ENCODE measurements at places on chromosomes 12 and 14.

DNA sequence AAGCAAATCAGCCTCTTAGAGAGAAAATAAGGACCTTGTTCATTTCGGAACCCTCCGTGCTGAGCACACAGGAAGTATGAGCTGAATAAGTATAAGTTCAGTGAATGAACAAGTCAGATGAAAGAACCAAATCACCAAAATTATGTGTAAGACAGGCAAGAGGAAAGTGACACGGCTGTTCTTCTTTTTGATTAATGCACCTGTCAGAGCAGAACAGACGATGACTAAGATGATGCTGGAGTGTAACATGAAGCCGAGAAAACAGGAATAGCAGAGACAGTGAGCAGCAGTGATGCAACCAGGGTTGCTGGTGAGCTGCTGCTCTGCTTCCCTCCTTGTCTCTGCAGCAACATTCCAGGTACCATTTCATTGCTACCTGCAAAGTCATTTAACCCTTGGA, 861.1 kb downstream of the GALC start:
- DNase-seq = peak; percentile 35

DNA sequence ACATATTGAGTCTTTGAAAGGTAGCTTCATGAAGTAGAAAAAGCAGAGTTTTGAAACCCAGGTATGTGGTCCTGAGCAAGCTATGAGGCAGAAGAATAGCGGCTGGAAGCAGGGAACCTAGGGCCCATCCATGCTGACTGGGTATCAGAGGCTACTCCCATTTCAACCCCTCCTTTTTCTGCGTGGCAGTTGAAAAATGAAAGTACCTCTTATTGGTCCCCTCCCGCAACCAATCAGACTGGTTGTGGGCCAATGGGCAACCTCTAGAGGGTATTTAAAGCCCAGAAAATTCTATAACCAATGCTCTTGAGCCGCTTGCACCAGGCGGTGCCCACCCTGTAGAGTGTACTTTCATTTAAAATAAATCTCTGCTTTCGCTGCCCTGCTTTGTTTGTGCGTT, 1.6 kb upstream of the SNRPF start:
- DNase-seq = no peak

DNA sequence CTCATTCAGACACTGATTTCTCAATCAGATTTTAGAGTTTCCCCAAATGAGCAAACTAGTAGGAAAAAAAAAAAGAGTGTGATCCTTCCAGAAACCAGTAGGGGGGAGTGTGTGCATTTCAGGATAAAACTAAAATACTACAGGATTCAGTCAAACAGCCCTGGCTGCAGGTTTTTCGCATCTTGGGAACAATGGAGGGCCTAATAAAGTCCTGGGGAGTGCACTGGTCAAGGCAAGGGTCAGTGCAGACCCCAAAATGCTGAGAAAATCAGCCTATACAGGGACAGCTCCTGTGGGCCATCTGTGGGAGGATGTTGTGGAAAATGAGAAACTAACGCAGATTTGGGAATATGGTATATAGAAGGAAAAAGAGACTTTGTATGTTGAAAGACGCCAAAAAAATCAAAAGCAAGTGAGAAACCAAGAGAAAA, 22.2 kb upstream of the ABCD4 start:
- DNase-seq = peak; percentile 62

- no peak for DNase-seq
Measured at GRCh38 chr12:124381456-124382296, 86.8 kb downstream of the RFLNA start.

DNA sequence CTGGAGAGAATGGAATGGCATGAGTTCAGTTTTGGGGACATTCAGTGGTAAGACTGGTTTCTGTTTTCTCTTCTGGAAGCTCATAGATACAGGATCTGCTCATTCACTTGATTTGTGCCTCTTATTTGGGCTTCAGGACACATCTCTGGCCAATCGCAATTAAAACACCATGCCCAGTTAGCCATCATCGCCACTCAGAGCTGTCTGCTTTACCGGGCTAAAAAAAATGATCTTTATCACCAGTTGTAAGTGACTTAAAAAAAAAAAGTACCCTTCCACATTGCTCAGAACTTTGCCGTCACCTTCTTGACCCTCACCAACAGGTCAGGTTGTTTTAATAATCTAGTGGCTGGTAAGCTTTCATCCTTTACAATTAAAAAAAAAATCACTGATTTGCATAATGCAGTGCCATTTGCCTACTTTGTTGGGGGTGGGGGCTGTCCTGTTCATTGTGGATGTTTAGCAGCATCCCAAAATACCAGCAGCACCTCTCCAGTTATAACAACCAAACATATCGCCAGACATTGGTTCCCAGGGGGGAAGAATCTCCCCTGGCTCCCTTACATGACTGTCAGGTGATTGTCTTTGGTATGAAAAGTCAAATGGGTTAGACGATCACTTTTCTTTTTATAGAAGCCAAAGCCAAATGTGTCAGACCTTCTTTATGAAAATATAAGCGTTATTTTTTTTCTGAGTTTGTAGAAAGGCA, 150.1 kb downstream of the PRKCH start:
- no peak for DNase-seq

GRCh38 chr12:62760779-62761178, 174.2 kb downstream of the PPM1H start:
- no peak for DNase-seq

- no peak for DNase-seq
Measured at GRCh38 chr14:62916551-62916950, 128.7 kb downstream of the KCNH5 start.

DNA sequence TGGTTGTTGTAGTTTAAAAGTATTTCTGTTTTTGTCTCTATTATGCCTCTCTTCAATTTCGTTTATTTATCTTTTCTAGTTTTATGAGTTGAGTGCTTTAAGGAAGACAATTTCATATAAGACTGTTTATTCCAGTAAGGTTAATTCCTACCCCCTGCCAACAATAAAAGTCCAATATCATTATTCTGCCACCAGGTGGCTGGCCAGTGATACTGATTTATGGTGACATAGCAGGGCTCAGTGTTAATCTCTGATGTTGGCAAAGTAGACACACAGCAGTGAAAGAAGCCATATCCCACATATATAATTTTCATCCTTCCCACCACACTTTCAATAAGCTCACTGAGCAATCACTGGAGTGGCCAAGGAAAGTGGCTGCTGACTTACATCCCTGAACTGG, 69.0 kb upstream of the BMP4 start:
- DNase-seq = peak; percentile 19

- DNase-seq = no peak
Measured at GRCh38 chr14:103161054-103161397, 37.8 kb downstream of the TNFAIP2 start.

- DNase-seq = no peak
Measured at GRCh38 chr14:73246387-73247150, 9.3 kb downstream of the PAPLN start.

- no peak for DNase-seq
Measured at GRCh38 chr14:89258728-89259273, 158.2 kb downstream of the FOXN3 start.
